CD8-positive, alpha-beta T cell (primary cell): ENCODE measurements at places on chromosomes 6 and 20.

GRCh38 chr6:15522427-15522826 lies 140.4 kb downstream of the DTNBP1 start:
- DNase-seq: no peak

GRCh38 chr6:98909236-98909635 lies 38.5 kb downstream of the FBXL4 start:
- DNase-seq: no peak

DNA sequence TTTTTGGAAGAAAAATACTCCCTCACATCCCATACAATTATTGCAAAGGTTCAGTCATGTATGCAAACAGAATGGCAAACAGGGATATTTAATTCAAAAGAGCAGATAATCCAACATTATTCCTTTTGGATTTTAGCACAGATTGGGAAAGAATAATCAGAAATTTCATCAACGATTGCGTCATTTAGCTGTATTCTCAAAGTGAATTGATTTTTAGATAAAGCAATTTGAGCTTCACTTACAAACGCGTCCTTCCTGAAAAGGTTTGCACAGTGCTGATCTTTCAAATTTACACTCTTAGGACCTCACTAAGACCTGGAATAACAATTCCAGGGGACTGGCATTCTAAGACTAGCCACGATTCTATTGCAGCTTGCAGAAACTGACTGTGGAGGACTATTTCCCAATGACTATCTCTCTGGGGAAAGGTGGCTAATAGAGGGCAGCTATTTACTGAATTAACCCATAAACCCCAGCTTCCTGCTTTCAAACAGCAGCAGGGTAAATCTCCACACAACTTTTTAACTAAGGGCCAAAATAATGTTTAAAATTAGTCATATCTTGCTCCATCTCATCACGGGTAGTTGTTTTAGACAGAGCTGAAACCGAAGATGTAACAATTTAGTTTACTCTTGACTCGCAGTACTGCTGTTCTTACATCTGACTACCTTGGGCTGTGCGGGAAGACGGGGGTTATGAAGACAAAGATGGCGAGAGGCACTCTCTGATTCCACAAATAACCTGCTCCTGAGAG lies 131.2 kb upstream of the FAM184A start:
- DNase-seq: no peak

GRCh38 chr20:49323622-49324238 lies 45.9 kb upstream of the ZNFX1 start:
- peak; percentile 57 for DNase-seq

GRCh38 chr6:91412532-91412931 lies 825.7 kb upstream of the MAP3K7 start:
- DNase-seq: no peak

GRCh38 chr6:96465321-96465903 lies 56.2 kb upstream of the UFL1 start:
- no peak for DNase-seq

DNA sequence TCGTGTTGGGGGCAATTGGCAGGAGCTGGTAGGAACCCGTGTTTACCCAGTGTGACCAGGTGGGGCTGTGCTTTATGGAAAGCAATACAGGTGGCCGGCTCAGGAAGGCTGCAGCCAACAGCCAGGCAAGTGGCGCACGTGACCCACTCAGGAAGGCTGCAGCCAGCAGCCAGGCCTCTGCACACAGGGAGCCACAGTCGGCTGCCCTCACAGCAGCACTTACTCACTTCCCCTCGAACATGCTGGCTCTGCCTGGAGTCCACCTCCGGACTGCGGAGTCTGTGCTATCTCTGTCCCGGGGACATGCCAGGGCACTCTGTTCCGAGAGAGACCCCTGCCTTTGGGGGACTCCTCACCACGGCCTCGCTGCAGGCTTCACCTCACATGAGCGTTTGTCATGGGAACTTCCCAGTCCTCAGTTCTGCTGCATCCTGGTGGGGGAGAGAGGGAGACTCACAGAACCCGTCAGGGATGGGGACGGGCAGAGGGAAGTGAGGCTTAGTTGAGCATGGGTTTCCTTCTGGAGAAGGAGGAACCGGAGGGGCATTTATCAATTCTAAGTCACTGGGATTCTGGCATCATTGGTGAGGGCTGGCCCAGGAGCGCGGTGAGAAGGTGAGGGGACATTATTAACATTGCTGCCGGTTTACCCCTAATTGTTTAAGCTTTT lies 76.8 kb downstream of the TTLL2 start:
- DNase-seq: no peak

GRCh38 chr6:169170583-169170955 lies 83.1 kb downstream of the THBS2 start:
- no peak for DNase-seq

DNA sequence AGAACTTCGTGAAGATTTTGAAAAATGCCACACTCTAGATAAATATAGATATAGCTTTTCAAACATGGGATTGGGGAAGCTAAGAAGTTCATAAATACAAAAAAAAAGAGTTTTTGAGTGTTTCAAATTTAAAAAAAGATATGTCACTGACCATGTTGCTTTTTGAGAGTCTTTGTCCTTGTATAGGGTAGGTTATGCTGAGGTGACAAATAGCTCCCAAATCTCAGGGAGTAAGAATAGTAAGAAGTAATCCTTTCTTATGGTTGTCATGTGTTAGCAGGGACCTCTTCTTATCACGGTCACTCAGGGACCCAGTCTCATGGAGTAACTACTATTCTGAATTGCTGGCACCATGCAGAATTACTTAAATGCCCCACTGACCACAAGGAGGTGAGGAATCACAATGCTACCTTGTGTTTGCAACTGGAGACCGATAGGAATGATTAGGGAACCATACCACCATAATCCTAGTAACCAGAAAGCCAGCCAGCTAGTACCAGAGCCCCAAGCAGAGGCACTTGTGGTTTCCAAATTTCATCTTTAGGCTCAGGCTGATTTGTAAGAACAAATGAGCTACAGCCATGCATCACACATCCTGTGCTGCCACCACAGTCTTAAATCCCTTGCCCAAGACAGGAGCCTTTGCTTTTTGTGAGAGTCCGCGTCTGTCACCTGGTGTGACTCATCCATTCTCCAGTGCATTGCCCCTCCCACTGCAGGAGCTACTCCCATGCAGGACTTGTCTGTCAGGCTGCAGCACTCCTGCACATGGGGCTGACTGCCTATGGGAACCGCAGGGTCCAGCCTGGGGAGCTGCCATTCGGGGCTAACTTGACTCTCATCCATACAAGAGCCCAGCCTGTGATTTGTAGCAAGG lies 42.4 kb upstream of the ADGRF4 start:
- peak; percentile 29 for DNase-seq

- DNase-seq: no peak
These were observed 347.0 kb downstream of the BTBD3 start for GRCh38 chr20:12264711-12265110.

DNA sequence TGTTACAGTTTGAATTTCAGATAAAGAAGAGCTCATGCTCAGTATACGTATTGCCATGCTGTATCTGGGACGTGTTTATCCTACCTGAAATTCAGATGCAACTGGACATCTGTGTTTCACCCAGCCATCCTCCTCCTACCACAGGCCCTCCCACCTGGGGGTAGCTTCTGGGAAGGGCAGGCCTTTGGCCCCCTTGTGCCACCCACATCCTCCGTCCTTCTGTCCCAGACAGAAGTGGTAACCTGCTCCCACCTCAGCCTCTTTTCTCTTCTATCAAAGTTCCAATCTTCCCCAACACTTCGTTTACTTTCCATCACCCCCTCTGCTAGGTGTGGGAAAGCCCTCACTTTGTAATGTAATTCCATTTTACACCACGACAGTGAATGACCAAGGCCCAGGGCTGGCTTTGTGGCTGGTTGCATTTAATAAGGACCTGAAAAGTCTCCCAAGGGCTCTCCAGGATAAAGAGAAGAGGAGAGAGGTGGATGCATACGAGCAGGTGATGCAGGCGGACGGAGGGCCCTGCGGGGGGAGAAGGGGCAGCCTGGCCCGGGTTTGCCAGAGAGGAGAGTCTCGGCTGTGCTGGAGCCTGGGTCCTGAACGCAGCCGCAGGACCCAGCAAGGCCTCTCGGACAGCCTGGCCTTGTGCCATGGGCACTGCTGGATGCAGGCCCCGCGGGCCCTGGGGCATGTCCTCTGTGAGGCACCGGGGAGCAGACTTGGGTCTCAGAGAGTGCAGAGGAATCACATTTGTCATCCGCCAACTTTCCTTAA lies 98.4 kb downstream of the PSMB1 start:
- no peak for DNase-seq

- no peak for DNase-seq
These were observed 39.9 kb upstream of the PRDM1 start for GRCh38 chr6:106046116-106046853.

- DNase-seq: no peak
These were observed 188.8 kb downstream of the BACH2 start for GRCh38 chr6:90107771-90108282.

DNA sequence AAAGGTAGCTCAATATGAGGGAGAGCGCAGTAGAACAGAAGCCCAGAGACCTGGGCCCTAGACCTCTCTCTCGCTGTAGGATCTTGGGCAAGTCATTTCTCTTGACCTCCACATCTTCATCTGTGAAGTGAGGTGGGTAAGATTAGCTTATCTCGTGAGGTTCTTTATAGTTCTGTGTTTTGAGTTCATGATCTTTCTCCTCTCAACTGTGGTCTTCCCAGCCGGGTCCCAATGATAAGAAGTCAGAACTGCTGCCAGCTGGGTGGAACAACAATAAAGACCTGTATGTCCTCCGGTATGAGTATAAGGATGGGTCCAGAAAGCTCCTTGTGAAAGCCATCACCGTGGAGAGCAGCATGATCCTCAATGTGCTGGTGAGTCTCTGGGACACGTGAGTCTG lies 6.9 kb downstream of the PSMF1 start:
- DNase-seq: no peak

DNA sequence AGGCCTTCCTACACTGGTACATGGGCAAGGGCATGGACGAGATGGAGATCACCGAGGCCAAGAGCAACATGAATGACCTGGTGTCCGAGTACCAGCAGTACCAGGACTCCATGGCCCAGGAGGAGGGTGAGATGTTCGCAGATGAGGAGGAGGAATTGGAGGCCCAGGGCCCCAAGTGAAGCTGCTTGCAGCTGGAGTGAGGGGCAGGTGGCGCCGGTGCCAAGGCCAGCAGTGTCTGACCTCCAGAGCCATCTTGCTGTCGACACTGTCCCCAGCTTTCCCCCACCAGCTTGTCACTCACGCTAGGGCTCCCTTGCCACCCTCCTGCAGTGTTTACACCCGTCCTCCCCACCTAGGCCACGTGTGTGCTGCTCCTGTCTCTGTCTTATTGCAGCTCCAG lies 12.2 kb downstream of the GABRR2 start:
- DNase-seq: no peak

- DNase-seq: no peak
These were observed 3.2 kb upstream of the RWDD1 start for GRCh38 chr6:116568111-116568510.

DNA sequence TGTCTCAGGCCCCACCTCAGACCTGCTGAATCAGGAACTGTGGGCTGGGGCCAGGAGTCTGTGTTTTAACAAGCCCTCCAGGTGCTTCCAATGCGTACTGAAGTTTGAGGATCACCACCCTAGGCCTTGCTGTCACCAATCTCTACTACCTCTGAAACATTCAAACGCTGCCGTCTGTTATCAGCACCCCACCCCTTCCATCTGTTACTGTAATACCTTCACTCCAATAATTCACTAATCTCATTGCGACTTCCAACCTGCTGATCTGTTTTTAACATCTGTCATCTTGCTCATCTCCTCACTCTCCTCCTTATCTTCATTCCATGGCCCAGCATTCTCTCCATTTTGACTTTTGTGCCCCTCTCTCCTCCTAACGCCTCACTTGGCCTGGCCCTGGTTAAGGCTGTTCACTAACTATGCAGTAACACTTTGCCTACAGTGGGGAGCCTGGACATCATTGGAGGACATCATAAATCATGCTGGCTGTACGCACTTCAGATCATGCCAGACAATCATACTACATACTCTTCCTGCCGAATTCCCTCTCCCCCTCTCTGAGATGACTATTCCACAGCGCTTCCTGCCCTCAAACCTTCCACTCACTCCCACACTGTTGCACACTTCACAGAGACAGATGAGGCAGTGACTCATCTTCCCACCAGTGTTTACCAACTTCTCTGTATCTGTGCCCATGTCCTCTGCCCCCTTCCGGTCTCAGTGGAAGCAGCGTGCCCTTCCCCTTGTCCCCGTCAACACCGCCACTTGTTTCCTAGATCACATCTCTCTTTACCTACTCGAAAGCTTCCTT lies 3.0 kb upstream of the GUCA1B start:
- DNase-seq: no peak

- DNase-seq: no peak
These were observed 40.0 kb upstream of the ADGRF5 start for GRCh38 chr6:46961711-46962110.

- no peak for DNase-seq
These were observed 27.8 kb upstream of the SCRT2 start for GRCh38 chr20:703426-703825.

GRCh38 chr6:169624785-169625184 lies 77.0 kb downstream of the WDR27 start:
- DNase-seq: no peak

GRCh38 chr6:166958926-166959861 lies 2.8 kb upstream of the RNASET2 start:
- DNase-seq: peak; percentile 39

DNA sequence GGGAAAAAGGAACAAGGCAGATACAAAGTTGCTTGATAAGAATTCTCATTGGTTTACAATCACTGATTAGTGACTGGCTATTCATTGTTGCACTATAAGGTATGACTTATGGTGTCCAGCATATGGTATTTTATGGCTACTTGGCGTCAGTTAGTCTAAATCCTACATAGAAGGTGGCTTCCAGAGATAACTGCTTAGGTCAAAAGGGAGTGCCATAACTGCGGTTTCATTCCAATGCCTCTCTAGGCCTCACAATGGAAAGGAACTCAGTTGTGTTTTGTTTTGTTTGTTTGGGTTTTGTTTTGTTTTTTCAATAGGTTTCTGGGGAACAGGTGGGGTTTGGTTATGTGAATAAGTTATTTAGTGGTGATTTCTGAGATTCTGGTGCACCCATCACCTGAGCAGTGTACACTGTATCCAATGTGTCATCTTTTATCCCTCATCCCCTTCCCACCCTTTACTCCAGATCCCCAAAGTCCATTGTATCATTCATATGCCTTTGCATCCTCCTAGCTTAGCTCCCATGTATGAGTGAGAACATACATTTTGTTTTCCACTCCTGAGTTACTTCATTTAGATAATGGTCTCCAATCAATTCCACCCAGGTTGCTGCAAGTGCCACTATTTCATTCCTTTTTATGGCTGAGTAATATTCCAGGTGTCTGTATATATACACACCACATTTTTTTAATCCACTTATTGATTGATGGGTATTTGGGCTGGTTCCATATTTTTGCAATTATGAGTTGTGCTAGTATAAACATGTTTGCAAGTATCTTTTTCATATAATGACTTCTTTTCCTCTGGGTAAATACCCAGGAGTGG lies 7.0 kb downstream of the GOPC start:
- DNase-seq: no peak

GRCh38 chr6:100404051-100404450 lies 60.7 kb downstream of the SIM1 start:
- no peak for DNase-seq

DNA sequence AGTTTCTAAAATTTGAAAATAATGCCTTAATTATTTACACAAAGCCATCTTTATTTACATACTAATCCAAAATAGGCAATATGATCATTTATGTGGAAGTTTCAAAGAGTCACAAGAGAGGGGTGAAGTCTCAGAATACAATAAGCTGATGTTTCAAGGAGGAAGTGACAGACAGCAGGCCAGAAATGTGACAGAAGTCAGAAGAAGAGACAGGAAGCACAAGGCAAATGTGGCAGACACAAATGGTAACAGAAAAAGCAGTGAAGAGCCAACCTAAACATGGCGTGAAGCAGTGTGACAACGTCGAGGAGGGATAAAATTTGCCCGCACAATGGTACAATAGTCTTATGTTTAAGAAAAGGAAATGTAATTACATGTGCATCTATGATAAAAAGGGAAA lies 59.8 kb downstream of the SHPRH start:
- DNase-seq: no peak
